ENCODE measurements at places on chromosomes 3 and 15. TPM values are rescaled to one million over a fixed set of nuclear protein-coding genes. Genes with fewer than 3 reads are reported as not detected.
A peak's percentile ranks its signal among the peaks of the same experiment; 100 is the strongest.

ITPKA gene
- total RNA-seq = 17.3 TPM

GRCh38 chr15:63073497-63074172, 31.1 kb downstream of the TPM1 start:
- DNase-seq = no peak

DNA sequence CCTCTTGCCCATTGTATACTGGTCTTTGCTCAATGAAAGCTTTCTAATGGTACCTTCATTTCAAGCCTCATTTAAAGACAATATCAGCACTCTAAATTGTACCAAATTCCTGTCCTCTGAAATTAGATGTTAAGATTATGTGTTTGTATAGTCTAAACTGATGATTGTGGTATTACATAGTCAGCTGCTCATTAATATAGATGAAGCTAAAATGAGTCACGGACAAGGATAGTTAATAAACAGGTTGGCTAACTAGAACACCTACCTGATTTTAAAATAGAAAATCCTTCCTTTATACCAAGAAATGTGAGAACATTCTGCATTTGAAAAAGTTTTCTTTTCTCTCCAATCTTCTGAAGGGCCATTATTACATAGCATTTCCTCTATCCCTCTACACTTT, 2.9 kb downstream of the PRKCI start:
- DNase-seq = no peak

PCLAF gene
- 180 TPM for total RNA-seq

- DNase-seq = peak; percentile 67
These were observed 2.7 kb downstream of the ALS2CL start for GRCh38 chr3:46690798-46691197.

DNA sequence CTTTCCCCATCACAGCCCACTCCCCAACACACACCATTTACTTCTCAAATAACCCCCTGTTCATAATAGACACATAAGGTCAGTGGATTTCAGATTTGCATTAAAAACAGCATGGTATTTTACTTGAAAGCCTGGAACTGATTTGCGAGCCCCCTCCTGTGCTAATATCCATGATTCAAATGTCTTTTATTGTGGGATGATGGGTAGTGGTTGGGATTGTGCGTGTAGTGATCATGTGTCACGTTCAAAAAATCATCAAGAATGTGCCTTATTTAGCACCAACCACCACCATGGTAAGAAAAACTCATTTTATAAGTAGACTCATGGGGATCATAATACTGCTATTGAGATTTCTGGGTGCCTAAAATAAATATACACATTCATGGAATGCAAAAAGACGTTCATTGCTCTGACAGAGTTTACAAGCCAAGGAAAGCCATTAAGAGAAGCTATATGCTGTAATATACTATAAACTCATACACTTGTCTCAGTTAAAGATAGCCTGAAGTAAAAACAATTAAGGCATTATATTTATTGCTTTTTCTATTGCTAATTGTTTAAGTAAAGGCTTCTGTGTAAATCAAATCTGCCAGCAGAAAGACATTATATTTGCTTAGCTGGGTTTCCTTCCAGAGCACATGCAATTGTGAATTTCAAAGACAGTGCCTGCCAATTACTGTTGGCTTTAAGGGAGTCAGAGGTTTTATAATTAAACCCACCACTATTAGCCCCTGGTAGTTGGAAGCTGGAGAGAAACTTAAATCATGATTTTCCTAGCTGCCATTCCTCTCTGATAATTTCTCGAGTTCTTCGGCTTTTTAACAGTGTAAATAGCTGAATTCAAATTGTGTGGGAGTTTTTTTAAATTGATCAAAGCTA, 4.0 kb downstream of the TRAT1 start:
- DNase-seq = no peak

DNA sequence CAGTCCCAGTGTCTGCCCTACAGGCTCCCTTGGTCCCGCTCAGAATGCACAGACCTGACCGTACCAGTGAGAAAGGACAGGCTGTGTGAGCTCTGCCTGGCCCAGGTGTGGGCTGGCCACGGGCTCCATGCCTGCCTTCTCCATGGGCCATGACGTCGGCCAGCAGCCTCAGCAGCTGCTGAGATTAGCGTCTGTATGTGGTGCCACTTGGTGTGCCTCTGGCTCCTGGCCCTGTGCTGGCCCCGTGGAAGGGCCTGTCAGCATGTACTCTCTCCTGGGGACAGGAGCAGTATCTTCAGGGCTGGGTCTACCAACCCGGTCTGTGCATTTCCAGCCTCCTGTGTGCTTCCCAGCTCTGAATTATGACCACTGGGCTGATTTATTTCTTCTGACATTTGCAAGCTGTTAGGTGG, 25.7 kb downstream of the KLF13 start:
- DNase-seq = no peak

PAQR9 gene
- 0.07 TPM for total RNA-seq

LRTM1 gene
- total RNA-seq = not detected

- DNase-seq = no peak
These were observed 83.7 kb upstream of the OXTR start for GRCh38 chr3:8853081-8853480.

MEGF11 gene
- total RNA-seq = 0.02 TPM

DNA sequence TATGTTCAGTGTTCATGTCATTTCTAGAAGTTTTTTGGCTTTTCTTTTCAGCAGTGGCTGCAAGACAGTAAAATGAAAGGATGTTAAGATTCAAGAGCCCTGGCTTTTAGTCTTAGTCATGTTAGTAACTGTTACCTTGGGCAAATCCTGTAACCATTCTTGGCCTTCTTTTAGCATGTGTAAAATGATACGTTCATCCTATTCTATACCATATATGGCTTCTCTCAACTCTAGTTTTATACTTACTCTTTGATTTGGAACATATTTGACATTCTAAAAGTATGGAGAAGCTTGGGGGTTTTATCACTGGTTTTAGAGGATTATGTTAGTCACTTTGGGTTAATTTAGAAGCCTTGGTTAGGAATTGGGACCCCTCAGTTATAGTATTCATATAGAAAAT, 20.1 kb downstream of the GTF2E1 start:
- DNase-seq = no peak

EHD4 gene
- 15.5 TPM for total RNA-seq

GRCh38 chr3:183807209-183807728, 18.1 kb downstream of the MAP6D1 start:
- DNase-seq = no peak

DNA sequence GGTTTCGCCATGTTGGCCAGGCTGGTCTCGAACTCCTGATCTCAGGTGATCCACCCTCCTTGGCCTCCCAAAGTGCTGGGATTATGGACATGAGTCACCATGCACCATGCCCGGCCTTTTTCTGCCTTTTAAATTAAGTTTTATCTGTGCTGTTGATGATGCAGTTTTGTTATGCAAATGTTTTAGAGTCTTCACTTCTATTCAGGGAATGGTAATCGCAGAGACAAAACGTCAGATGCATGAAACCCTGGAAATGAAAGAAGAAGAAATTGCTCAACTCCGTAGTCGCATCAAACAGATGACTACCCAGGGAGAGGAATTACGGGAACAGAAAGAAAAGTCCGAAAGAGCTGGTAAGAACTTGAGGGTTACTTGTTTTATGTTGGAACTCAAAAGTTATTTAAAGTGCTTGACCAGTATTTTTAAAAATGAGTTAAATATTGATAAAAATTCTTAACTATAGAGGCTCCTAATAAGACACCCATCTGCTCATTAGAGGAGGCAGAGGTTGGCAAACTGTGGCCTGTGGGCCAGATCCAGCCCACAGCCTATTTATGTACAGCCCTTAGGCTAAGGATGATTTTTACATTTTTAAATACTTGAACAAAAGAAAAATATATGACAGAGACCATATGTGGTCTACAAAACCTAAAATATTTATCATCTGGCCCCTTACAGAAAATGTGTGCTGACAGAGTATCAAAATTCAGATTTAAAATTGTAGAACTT, 127.8 kb upstream of the LRRFIP2 start:
- DNase-seq = no peak

- no peak for DNase-seq
These were observed 43.7 kb downstream of the PARP15 start for GRCh38 chr3:122621112-122621511.

- no peak for DNase-seq
These were observed 41.5 kb upstream of the RBMS3 start for GRCh38 chr3:29239376-29239775.

GRCh38 chr3:139689122-139689521, 11.3 kb upstream of the NMNAT3 start:
- DNase-seq = no peak

SQOR gene
- 21.7 TPM for total RNA-seq

GRCh38 chr3:134802428-134803050, 7.5 kb downstream of the EPHB1 start:
- DNase-seq = no peak

GRCh38 chr3:49305608-49306007, 28.6 kb upstream of the C3orf62 start:
- no peak for DNase-seq

DNA sequence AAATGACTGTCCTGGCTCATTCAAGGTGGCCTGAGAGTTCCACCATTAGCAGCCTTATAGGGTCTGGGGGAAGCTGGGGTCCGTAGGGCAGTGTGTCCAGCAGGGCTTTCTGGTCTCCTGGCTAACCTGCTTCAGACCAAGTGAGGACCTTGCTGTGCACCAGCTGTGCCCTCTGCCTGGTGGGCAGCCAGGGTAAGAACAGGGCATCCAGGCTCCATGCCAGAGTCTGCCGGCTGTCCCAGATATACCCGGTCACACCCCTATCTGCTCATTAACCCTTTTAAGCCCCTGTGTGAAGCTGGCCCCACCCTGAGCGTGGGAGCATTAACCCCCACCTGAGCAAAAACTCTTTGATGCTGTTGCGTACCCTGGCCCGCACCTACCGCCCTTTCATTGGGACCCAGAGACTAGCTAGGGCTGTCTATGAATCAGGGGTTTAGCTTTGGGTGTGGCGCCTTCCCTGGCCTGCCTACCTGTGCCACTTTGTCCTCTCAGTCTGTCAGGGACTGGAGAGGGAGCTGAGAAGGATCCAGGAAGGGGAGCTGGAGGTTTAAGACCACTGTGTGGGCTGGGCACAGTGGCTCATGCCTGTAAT, 17.6 kb downstream of the SEMA3F start:
- DNase-seq = no peak

GRCh38 chr3:37944391-37944842, 46.2 kb upstream of the VILL start:
- DNase-seq = no peak

DNA sequence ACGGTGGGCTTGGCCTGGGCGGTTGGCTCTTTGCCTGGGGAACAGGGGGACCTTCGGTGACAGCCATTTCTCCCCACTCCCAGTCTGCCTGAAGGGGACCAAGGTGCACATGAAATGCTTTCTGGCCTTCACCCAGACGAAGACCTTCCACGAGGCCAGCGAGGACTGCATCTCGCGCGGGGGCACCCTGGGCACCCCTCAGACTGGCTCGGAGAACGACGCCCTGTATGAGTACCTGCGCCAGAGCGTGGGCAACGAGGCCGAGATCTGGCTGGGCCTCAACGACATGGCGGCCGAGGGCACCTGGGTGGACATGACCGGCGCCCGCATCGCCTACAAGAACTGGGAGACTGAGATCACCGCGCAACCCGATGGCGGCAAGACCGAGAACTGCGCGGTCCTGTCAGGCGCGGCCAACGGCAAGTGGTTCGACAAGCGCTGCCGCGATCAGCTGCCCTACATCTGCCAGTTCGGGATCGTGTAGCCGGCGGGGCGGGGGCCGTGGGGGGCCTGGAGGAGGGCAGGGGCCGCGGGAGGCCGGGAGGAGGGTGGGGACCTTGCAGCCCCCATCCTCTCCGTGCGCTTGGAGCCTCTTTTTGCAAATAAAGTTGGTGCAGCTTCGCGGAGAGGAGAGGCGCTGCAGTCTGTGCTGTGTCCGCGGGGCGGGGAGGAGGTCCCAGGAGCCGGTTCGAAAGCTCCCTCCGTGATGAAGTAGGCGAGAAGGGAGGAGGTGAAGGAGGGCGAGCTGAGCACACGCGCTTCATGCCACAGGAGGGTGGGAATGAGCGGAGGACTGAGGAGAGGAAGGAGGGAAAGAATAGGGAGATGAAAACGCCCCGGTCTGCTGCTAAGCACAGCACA, 9.6 kb downstream of the CLEC3B start:
- DNase-seq = no peak

ZNF502 gene
- total RNA-seq = 0.93 TPM

SLC22A13 gene
- total RNA-seq = not detected

- DNase-seq = no peak
These were observed 22.6 kb upstream of the KLF13 start for GRCh38 chr15:31303726-31304648.

COPB2 gene
- 205 TPM for total RNA-seq

SPINK8 gene
- total RNA-seq = not detected

DNA sequence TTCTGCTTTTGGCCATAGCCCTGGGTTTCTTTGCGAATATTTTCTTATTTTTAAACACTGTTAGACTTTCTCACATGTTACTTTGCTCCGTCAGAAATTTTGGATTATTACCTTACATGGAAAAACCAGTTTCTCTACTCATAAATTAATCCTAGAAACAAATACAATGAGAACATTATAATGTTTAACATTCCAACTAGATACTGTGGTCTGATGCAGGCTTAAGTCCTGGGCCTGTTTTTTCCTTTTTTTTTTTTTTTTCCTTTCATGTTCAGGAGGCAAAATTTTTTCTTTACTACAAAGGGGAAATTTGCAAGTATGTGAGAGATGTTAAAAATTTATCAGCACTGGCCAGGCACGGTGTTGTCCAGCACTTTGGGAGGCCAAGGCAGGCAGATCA, 28.9 kb downstream of the POPDC2 start:
- DNase-seq = no peak

CELSR3 gene
- total RNA-seq = 5.8 TPM

Data from A172 (cell line).